ENCODE measurements at places on chromosomes 4 and X. TPM values are rescaled to one million over a fixed set of nuclear protein-coding genes. Genes with fewer than 3 reads are reported as not detected.

The ZNF41 gene
- total RNA-seq = 10.9 TPM

The ADH1A gene
- total RNA-seq = not detected

The IL13RA1 gene
- total RNA-seq = 0.68 TPM

The MAP3K15 gene
- total RNA-seq = 0.15 TPM

The KCND1 gene
- total RNA-seq = 6.3 TPM

Data from T-helper 1 cell treated with Interleukin-12 subunit alpha and Interleukin-12 subunit beta and Interleukin-4 antibody, amounts not matched to agents 30 ng/mL and 1 ng/mL, for 36 hours (primary cell).